Activated CD4-positive, alpha-beta T cell treated with anti-CD3 and anti-CD28 coated beads, Interleukin-2, Interleukin-6, amounts not matched to agents 100 ng/mL and 50 ng/mL, durations not matched to agents 16 hours and 8 hours (primary cell): ENCODE measurements at places on chromosomes 13 and 19.

DNA sequence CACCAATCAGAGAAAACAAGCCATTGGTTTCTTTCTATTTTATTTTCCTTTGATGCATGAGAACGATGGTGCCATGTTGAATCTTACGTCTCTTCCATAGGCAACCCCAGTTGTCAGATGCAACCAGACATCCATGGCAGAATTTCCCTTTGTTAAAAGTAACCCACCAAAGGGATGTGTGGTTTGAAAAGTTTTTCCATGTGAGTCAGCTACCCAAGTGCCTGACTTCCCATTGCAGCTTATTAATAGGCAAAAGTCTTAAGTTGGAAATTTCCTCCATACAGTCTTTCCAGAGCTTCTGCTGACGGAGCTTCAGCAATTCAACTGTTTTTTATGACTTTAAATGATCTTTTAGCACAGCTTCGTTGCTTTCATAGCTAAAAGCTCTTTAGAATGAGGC lies 73.8 kb upstream of the FAM216B start:
- no peak for DNase-seq

- DNase-seq, result peak; percentile 26
These were observed 17.9 kb upstream of the ZNF175 start for GRCh38 chr19:51552996-51553725.

DNA sequence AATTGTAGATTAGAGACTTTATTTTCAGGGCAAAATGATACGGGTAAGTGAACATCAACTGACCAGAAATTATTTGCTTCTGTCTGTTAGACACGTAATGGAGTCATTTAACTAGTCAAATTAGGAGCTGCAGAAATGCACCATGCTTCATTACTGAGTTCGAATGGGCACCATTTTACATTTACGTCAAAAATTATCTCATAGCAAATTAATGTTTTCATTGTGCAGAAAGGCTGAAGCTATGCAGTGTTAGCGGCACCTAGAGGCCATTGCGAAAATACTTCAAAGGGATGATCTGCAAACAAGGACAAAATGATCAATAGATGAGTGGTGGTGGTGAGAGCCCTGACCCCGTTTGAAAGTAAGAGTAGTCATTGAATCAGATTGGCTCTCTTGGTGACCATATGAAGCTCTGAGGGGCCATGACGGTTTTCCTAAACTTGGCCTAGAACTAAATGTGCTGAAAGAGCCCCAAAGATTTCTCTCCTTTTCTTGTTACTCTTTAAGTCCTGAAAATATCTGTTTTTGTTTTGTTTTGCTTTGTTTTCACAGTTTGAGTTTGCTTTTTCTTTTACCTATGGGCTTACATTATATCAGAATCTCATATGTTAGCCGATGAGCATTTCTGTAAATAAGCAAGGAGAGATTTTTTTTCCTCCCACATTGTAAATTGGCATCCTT lies 277.9 kb downstream of the ZNF536 start:
- DNase-seq, result peak; percentile 54

GRCh38 chr13:50229960-50230661 lies 214.9 kb downstream of the KCNRG start:
- DNase-seq, result peak; percentile 60

DNA sequence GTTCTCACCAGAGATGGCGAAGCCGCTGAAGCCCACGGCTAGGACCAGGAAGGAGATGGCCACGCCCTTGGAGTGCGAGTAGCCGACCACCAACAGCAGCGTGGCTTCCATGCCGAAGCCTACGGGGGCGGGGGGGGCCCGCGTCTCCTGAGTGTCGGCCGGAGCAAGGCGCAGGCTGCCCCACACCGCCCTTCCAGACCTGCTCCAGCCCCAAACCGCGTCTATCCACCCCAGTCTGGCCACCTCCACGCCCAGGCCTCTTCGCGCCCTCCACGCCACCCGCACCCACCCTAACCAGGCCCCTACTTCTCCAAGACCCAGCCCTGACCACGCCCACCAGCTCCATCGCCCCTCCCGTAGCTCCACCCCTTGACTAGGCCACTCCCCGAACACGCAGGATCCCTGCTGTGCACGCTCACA lies 6.2 kb downstream of the GFY start:
- DNase-seq, result peak; percentile 21

GRCh38 chr19:31518216-31519020 lies 169.2 kb upstream of the TSHZ3 start:
- no peak for DNase-seq
